ENCODE measurements at places on chromosomes 3 and 15. TPM values are rescaled to one million over a fixed set of nuclear protein-coding genes. Genes with fewer than 3 reads are reported as not detected.

DNA sequence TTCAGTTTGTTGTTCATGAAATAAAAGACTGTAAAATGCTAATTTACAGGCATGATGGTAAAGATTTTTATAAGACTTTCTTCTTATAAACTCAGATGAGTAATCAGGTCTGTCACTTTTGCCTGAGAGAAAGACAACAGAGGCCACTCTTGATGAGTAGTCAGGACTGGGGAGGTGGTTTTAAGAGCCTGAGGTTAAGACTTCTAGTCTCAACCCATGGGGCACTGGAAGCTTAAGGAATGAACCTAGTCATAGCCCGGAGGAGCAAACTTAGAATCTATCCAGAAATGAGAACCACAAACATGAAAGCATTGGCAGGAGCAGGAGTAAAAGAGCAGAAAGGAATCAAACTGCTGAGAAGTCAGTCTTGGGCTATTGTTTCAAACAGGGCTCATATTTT lies 846.3 kb upstream of the ARPP21 start:
- no peak overlapping the region for H3K27ac ChIP-seq
- peaks cover 18% of the 10 kb centered on the region for H3K27me3 ChIP-seq
- H3K4me3 ChIP-seq, result no peak overlapping the region
- H3K36me3 ChIP-seq, result no peaks in the 10 kb centered on the region
- H3K4me1 ChIP-seq, result peaks cover 3% of the 10 kb centered on the region

DNA sequence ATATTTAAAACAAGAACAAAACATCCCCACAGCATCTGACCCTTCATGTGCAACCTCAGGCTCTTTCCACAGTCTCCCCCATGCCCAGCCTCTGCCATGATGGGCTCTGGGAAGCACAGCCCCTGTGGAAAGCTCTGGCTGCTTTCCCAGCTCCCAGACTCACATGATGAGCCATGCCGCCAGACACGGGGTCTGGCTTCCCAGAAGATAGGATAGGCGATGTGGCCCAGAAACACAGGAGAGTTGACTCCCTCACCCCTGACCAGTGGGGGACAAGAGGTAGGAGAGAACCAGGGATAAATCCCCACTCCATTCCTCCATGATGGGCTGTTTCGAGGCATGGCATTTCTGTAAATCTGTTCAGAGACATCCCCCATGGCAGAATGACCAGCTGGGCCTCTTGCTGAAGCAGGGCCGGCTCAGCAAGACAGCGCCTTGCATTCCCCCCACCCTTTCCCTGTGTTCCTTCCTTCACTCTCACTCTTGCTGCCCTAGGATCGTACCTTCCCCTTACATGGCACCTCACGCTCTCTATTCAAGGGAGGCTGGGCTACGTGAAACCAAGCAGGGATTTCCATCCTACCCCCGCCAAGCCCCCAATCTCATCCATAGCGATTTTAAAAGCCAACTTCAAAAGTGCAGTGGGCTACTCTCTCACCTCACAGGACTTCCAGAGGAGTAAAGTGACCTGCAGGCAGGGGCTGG lies 192.4 kb downstream of the ABHD5 start:
- H3K27me3 ChIP-seq, result no peaks in the 10 kb centered on the region
- H3K4me3 ChIP-seq, result no peak overlapping the region
- no peaks in the 10 kb centered on the region for H3K4me1 ChIP-seq
- no peaks in the 10 kb centered on the region for H3K36me3 ChIP-seq
- no peak for DNase-seq

The AADAC gene
- not detected for total RNA-seq

GRCh38 chr3:134675726-134676256 lies 25.0 kb upstream of the KY start:
- H3K27me3 ChIP-seq, result peaks cover 43% of the 10 kb centered on the region
- no peak overlapping the region for H3K27ac ChIP-seq
- no peak overlapping the region for H3K4me3 ChIP-seq
- DNase-seq, result no peak
- H3K36me3 ChIP-seq, result no peaks in the 10 kb centered on the region
- H3K4me1 ChIP-seq, result no peaks in the 10 kb centered on the region

DNA sequence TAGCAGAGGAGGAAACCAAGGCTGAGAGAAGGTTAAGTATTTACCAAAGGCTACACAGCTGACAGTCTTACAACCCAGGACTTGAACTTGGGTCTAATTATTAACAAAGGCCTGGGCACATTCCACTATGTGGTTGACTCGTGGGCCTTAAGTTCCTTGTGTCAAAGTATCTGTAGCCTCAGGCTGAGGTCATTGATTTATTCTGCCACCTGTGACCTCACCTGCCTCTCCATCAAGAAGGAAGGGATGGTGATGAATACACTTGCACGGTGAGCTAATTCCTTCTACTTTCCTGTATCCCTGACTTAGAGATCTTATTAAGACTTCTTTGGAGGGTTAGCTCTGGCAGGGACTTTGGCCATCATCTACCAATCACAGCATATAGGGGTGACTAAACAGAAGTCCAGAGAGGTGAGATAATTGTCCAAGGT lies 19.9 kb upstream of the LRRC58 start:
- peaks cover 6% of the 10 kb centered on the region for H3K4me1 ChIP-seq
- H3K27me3 ChIP-seq, result peaks cover 24% of the 10 kb centered on the region
- DNase-seq, result no peak
- no peak overlapping the region for H3K27ac ChIP-seq

DNA sequence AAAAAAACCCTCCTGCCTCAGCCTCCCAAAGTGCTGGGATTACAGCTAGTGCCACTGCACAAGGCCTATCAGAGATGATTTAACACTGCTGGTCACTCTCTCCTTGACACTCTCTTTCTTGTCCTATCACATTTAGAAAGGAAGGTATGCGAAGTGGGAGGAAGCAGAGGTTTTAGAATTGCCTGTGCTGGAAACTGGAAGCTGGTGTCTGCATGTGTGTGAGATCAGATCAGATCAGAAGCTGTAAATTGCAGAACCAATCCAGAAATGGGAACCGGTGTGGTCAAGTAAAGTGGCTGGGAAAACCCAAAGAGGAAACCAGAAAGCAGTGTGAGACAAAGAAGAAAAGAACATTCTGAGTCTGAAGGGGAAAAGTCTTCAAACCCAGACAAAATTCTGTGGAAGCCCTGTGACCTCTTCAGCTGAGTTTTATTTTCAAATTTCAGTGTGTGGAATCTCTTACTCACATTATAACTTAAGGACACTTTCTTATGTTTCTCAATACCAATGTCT lies 2.8 kb downstream of the EFHB start:
- no peak for DNase-seq
- H3K27ac ChIP-seq, result no peak overlapping the region
- H3K36me3 ChIP-seq, result no peaks in the 10 kb centered on the region
- H3K4me3 ChIP-seq, result no peak overlapping the region

- no peak overlapping the region for H3K4me3 ChIP-seq
- H3K27ac ChIP-seq, result no peak overlapping the region
- H3K27me3 ChIP-seq, result peaks cover 35% of the 10 kb centered on the region
- H3K4me1 ChIP-seq, result no peaks in the 10 kb centered on the region
These were observed 8.7 kb downstream of the DAZL start for GRCh38 chr3:16596352-16597032.

DNA sequence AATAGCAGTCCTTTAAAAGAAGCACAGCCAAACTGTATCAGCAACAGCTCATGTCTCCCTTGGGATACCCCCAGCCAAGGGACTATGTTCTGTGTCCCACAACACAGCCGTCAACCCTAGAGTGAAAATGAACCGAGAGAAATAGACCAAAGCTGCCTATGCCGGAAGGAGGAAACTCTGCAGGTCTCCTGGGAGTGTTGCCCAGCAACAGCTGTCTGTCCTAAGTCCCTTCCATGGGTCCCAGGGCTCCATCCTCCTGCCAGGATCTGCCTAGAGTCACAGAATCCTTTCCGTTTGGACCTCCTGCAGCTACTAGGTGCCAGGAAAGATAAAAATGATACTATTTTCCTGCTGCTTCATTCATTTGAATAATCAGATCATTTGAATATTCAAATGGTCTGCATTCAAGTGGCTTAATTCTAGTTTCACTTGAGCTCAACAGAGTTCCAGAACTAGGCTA lies 53.1 kb downstream of the TRANK1 start:
- no peak overlapping the region for H3K4me3 ChIP-seq
- H3K27ac ChIP-seq, result peak overlapping the region; percentile 81
- H3K27me3 ChIP-seq, result no peaks in the 10 kb centered on the region
- no peak for DNase-seq

- no peak for DNase-seq
- peaks cover 31% of the 10 kb centered on the region for H3K4me1 ChIP-seq
- H3K4me3 ChIP-seq, result no peak overlapping the region
- peaks cover 11% of the 10 kb centered on the region for H3K36me3 ChIP-seq
- no peaks in the 10 kb centered on the region for H3K27me3 ChIP-seq
These were observed 11.1 kb downstream of the ALPK3 start for GRCh38 chr15:84828086-84828908.

The FAM3D gene
- 0.16 TPM for total RNA-seq

The GXYLT2 gene
- 30.5 TPM for total RNA-seq

GRCh38 chr3:160163229-160163878 lies 61.9 kb upstream of the C3orf80 start:
- no peak overlapping the region for H3K27ac ChIP-seq
- H3K27me3 ChIP-seq, result no peaks in the 10 kb centered on the region
- H3K4me1 ChIP-seq, result peaks cover 4% of the 10 kb centered on the region
- no peak for DNase-seq

DNA sequence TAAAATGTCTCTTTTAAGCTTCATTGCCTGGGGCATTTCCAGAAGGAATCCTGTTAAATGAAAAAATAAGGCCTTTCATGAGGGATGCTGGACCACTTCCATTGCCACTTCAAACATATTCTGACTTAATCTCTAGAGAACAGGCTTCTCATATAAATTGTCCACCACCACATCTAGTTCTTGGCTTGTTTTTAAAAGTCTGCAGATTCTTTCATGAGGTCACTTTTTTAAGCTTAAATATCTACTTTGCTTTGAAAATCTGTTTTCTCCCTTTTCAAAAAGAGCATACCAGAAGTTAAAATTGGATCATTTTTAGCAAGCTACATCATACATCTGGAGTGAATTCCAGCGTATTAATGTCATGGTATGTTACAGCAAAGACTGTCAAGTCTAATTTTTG lies 131.6 kb downstream of the C3orf70 start:
- H3K27ac ChIP-seq, result peak overlapping the region; percentile 68
- no peak for DNase-seq
- H3K27me3 ChIP-seq, result no peaks in the 10 kb centered on the region
- H3K4me3 ChIP-seq, result no peak overlapping the region

DNA sequence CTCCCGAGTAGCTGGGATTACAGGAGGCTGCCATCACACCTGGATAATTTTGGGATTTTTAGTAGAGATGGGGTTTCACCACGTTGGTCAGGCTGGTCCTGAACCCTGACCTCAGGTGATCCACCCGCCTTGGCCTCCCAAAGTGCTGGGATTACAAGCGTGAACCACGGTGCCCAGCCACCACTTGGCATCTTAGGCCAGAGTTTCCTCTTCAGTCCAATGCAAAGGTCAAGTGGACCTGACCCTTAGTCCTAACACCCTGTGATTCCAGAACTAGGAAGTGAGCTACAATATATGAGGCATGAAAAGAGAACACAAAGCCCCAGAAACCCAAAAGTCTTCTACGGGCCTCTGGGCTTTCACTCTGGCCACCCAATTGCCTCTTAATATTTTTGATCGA lies 5.3 kb downstream of the MYLK start:
- no peak overlapping the region for H3K27ac ChIP-seq
- peaks cover 6% of the 10 kb centered on the region for H3K4me1 ChIP-seq
- H3K36me3 ChIP-seq, result no peaks in the 10 kb centered on the region
- DNase-seq, result no peak
- peaks cover 26% of the 10 kb centered on the region for H3K27me3 ChIP-seq

DNA sequence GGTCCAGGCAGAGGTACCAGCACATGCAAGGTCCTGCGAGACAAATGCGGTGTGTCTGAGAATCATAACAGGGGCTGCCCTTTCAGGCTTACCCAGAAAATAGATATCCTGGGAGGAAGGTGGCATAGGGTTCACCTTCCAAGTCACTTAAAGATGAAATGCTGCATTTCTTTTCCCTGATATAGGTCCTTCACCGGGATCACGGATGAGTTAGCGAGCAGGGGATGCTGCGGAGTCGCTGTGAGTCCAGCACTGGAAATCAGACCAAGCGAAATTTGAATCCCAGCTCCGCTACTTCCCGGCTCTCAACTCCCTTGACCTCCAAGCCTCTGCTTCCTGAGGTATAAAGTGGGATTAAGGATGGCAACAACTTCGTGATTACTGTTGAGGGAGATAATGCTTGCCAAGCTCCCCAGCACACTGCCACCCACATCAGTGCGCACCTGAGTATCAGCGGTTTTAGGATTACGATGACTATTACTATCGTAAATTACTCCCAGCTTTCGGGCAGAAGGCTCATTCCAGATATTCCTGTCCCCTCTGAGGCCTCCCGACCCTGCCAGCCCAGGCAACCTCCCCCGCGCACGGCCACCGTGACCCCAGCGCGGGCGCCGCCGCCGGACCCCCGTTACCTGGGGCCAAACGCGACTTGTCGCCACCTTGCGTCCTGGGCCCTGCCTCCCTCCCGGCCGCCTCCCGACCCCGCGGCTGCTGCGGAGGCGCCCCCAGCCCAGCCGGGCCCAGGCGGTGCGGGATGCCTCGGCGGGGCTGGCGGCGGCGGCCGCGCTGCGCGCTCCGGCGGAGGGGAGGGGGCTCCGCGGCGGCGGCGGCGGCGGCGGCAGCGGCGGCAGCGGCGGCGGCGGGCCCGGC lies 589 bp upstream of the GPR27 start:
- DNase-seq, result no peak
- H3K4me1 ChIP-seq, result peaks cover 15% of the 10 kb centered on the region
- H3K27me3 ChIP-seq, result peaks cover 64% of the 10 kb centered on the region
- no peak overlapping the region for H3K27ac ChIP-seq

GRCh38 chr15:72758182-72758581 lies 25.4 kb downstream of the ADPGK start:
- peaks cover 29% of the 10 kb centered on the region for H3K36me3 ChIP-seq
- DNase-seq, result no peak
- H3K4me1 ChIP-seq, result no peaks in the 10 kb centered on the region
- H3K27me3 ChIP-seq, result no peaks in the 10 kb centered on the region

The FILIP1L gene
- total RNA-seq, result 19.8 TPM

- H3K27me3 ChIP-seq, result peaks cover 3% of the 10 kb centered on the region
- H3K36me3 ChIP-seq, result no peaks in the 10 kb centered on the region
- H3K27ac ChIP-seq, result no peak overlapping the region
- DNase-seq, result no peak
These were observed 428.1 kb upstream of the NAALADL2 start for GRCh38 chr3:174430986-174431385.

GRCh38 chr3:116000311-116000710 lies 377.0 kb downstream of the GAP43 start:
- H3K27me3 ChIP-seq, result peaks cover 14% of the 10 kb centered on the region
- no peak overlapping the region for H3K4me3 ChIP-seq
- peaks cover 17% of the 10 kb centered on the region for H3K4me1 ChIP-seq
- no peak for DNase-seq
- H3K36me3 ChIP-seq, result no peaks in the 10 kb centered on the region

The CACNA2D2 gene
- 9.9 TPM for total RNA-seq

DNA sequence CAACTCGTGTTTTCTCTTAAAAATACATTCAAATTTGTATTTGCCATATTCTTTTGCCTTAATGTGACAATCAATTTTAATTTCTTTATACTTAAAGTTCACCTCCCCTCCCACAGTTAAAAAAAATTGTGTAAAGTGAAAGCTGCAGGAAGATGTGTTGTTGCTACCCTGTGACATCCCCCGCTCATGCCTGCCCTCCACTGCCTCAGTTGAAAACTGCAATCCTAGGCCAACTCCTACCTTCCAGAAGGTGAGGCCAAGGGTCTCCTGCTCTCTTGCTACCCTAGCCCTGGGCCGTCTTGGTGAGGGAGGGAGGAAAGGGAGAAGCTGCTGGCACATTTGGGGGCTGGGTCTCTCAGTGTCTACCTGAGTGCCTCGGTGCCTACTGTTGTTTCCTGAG lies 57.0 kb upstream of the CMTM7 start:
- peaks cover 6% of the 10 kb centered on the region for H3K36me3 ChIP-seq
- peaks cover 28% of the 10 kb centered on the region for H3K4me1 ChIP-seq
- no peaks in the 10 kb centered on the region for H3K27me3 ChIP-seq

- no peak overlapping the region for H3K4me3 ChIP-seq
- no peak for DNase-seq
These were observed 9.7 kb downstream of the PARP16 start for GRCh38 chr15:65277015-65277414.
